ENCODE measurements at places on chromosomes 3 and 15.

- DNase-seq, result no peak
- H3K4me3 ChIP-seq, result peak overlapping the region; percentile 81
- H3K36me3 ChIP-seq, result no peaks in the 10 kb centered on the region
- no peak overlapping the region for H3K27ac ChIP-seq
Measured at GRCh38 chr15:90871139-90871715, 2.8 kb downstream of the FURIN start.

GRCh38 chr3:39814007-39814406 is 4.6 kb downstream of the MYRIP start:
- peaks cover 13% of the 10 kb centered on the region for H3K27me3 ChIP-seq
- peaks cover 14% of the 10 kb centered on the region for H3K4me1 ChIP-seq
- no peak for DNase-seq
- H3K36me3 ChIP-seq, result no peaks in the 10 kb centered on the region
- H3K4me3 ChIP-seq, result no peak overlapping the region

DNA sequence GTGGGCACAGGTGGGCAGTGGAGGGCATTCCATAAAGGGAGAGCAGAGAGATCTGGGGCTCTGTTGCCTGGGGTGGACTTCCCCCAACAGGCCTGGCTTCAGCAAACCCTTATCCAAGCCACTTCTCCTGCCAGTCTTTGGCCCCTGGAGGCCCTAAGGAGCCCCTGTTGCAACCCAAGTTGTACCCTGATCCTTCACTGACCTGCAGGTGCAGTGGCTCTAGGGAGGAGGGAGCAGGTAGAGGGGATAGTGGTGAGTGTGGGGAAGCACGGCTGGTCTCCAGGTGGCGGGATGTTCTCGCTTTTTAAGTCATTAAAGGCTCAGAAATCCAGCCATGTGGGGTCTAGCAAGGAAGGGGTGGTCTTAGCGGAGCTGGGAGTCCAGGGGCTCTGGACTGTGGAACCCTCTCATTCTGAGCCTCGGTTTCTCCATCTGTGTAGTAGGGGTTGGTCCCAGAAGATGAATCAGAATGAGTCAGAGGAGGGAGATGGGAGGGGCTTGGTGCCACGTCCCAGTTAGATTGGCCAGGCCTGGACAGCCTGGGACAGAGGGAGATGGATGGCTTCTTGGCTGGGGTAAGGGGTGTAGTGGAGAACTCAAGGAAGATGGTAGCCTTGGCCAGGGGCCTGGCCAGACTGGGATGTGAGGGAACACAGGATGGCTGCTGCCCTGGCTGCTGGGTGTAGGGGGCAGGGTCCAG is 2.6 kb downstream of the ZBTB47 start:
- peaks cover 23% of the 10 kb centered on the region for H3K27me3 ChIP-seq
- peak overlapping the region; percentile 28 for H3K4me3 ChIP-seq
- DNase-seq, result no peak
- no peaks in the 10 kb centered on the region for H3K36me3 ChIP-seq

- H3K27ac ChIP-seq, result no peak overlapping the region
- no peaks in the 10 kb centered on the region for H3K27me3 ChIP-seq
- no peaks in the 10 kb centered on the region for H3K36me3 ChIP-seq
- H3K4me3 ChIP-seq, result no peak overlapping the region
- DNase-seq, result no peak
Measured at GRCh38 chr3:71896751-71897150, 111.8 kb upstream of the PROK2 start.

GRCh38 chr3:64438812-64439211 is 213.5 kb upstream of the PRICKLE2 start:
- H3K4me1 ChIP-seq, result no peaks in the 10 kb centered on the region
- peaks cover 2% of the 10 kb centered on the region for H3K27me3 ChIP-seq
- H3K36me3 ChIP-seq, result peaks cover 10% of the 10 kb centered on the region

- H3K4me3 ChIP-seq, result no peak overlapping the region
- H3K27me3 ChIP-seq, result no peaks in the 10 kb centered on the region
- H3K36me3 ChIP-seq, result no peaks in the 10 kb centered on the region
- DNase-seq, result no peak
Measured at GRCh38 chr15:39100106-39100660, 480.7 kb upstream of the THBS1 start.

GRCh38 chr15:94991718-94992117 is 760.4 kb downstream of the MCTP2 start:
- no peaks in the 10 kb centered on the region for H3K36me3 ChIP-seq
- no peak overlapping the region for H3K27ac ChIP-seq
- H3K4me1 ChIP-seq, result no peaks in the 10 kb centered on the region
- no peak for DNase-seq
- H3K27me3 ChIP-seq, result no peaks in the 10 kb centered on the region

- H3K27ac ChIP-seq, result no peak overlapping the region
- H3K27me3 ChIP-seq, result peaks cover 2% of the 10 kb centered on the region
- H3K4me3 ChIP-seq, result no peak overlapping the region
- DNase-seq, result no peak
Measured at GRCh38 chr3:51894391-51894790, 8.8 kb downstream of the IQCF1 start.

DNA sequence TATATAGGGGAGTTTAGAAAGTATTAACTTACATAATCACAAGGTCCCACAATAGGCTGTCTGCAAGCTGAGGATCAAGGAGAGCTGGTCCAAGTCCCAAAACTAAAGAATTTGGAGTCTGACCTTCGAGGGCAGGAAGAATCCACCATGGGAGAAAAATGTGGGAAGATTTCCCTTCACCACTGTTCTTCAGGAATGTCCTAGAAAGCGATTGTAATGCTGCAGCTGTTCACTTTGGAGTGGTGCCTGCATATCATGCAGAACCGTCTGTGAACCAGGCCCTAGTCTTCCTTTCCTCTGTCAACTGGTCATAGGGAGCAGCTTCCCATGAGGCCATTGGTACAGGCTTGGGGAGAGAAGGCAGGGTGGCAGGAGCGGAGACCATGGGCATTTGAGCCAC is 497.9 kb upstream of the ARPP21 start:
- no peak overlapping the region for H3K4me3 ChIP-seq
- H3K27me3 ChIP-seq, result no peaks in the 10 kb centered on the region
- peaks cover 1% of the 10 kb centered on the region for H3K4me1 ChIP-seq
- DNase-seq, result no peak

DNA sequence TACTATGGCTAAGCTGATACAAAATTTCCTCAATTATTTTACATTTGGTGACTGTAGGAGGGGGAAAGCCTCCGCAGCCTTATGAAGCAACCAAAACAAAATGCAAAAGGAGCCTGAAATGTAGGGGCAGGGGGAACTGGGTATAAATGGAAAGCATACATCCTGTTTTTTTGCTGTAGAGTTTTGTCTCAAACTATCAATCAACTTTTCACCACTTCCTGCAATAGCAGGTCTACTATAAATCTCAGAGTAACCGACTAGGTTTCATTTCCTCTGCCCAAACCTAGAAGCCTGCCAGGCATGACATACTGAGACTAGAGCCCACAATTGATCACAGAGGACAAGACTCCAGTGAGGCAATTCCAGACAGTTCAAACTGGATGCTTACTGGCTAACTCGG is 91.3 kb downstream of the SHQ1 start:
- H3K36me3 ChIP-seq, result no peaks in the 10 kb centered on the region
- H3K4me1 ChIP-seq, result no peaks in the 10 kb centered on the region
- no peak for DNase-seq
- H3K27ac ChIP-seq, result no peak overlapping the region
- no peak overlapping the region for H3K4me3 ChIP-seq
- H3K27me3 ChIP-seq, result no peaks in the 10 kb centered on the region

GRCh38 chr3:122886946-122887345 is 92.1 kb downstream of the SLC49A4 start:
- H3K27ac ChIP-seq, result no peak overlapping the region
- H3K4me1 ChIP-seq, result peaks cover 28% of the 10 kb centered on the region
- H3K4me3 ChIP-seq, result no peak overlapping the region
- H3K27me3 ChIP-seq, result no peaks in the 10 kb centered on the region

DNA sequence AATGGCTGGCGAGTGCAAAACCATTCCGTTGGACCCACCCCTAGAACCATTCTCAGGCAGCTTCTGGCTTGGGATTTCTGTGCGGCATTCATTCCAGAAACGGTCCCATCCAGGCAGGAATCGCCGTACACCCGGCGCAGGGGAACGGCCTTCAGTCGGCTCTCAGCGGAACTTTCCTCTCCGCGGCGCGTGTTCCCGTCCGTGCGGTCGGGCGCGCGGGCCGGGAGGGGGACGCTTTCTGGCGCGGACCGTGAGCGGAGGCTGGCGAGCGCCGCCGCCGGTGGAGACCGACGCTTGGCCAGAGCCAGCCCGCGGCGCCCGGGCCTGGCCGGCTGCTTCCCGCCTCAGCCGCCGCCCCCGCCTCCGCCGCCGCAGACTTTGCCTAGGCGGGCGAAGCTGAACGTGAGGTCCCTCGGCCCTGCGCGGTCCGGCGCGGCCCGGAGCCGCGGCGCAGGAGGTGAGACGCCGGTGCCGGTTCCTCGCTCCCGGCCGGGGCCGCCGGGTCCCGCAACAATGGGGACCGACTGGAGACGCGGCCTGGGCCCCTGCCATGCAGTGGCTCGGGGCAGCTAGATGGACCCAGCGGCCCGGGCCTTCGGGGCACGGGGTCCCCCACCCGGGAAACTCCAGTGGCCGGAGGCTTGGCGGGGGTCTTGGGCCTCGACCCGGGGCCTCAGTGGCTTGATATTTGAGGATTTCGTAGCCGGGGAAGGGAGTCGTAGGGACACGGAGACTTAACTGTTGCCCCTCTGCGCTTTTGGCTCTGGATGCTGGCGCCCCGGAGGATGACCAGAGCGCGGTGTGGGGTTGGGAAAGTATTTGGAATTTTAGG is at the start of gene RAD54L2:
Gene RAD54L2 (plus strand): TSS at position 261 of the 832 bp plus-strand sequence. CDS start 51,702 bp downstream, outside the sequence.
- peaks cover 9% of the 10 kb centered on the region for H3K27me3 ChIP-seq
- peak; percentile 91 for DNase-seq
- H3K4me3 ChIP-seq, result peak within 1 kb of the TSS; percentile 94
- no peaks in the 10 kb centered on the region for H3K36me3 ChIP-seq
- H3K27ac ChIP-seq, result peak within 1 kb of the TSS; percentile 86
- H3K4me1 ChIP-seq, result peaks cover 9% of the 10 kb centered on the region

GRCh38 chr3:27573780-27574437 is 89.7 kb upstream of the SLC4A7 start:
- no peaks in the 10 kb centered on the region for H3K36me3 ChIP-seq
- no peak for DNase-seq
- no peak overlapping the region for H3K4me3 ChIP-seq
- peaks cover 2% of the 10 kb centered on the region for H3K4me1 ChIP-seq

- no peak for DNase-seq
- H3K27me3 ChIP-seq, result no peaks in the 10 kb centered on the region
- H3K4me1 ChIP-seq, result no peaks in the 10 kb centered on the region
- no peak overlapping the region for H3K27ac ChIP-seq
Measured at GRCh38 chr3:155938409-155938808, 68.0 kb downstream of the GMPS start.

GRCh38 chr15:70038730-70039392 is 58.9 kb downstream of the TLE3 start:
- no peak for DNase-seq
- peaks cover 4% of the 10 kb centered on the region for H3K36me3 ChIP-seq

GRCh38 chr3:124385996-124386395 is 344.3 kb upstream of the UMPS start:
- H3K4me3 ChIP-seq, result no peak overlapping the region
- H3K27me3 ChIP-seq, result peaks cover 7% of the 10 kb centered on the region
- H3K27ac ChIP-seq, result no peak overlapping the region
- peaks cover 39% of the 10 kb centered on the region for H3K4me1 ChIP-seq

DNA sequence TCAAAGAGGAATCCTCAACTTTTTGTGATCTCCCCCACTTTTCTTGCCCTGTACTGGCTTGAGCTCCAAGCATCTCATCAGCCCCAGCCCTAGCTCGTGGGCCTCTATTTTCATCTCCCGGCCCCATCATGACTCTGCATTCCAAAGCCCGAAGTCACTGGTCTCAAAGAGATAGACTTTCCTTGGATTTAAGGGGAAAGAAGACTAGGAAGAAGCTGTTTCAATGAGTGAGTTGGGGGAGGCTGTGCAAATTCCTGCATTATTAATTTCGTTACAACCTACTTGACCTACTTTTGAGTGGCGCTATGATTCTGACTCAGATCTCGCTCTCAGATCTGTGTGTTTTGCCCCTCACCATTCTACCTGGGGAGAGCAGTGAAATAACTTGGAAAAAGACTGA is 266.6 kb upstream of the TBL1XR1 start:
- no peaks in the 10 kb centered on the region for H3K27me3 ChIP-seq
- no peak for DNase-seq
- no peaks in the 10 kb centered on the region for H3K36me3 ChIP-seq
- H3K27ac ChIP-seq, result no peak overlapping the region
- H3K4me3 ChIP-seq, result no peak overlapping the region
- peaks cover 4% of the 10 kb centered on the region for H3K4me1 ChIP-seq

DNA sequence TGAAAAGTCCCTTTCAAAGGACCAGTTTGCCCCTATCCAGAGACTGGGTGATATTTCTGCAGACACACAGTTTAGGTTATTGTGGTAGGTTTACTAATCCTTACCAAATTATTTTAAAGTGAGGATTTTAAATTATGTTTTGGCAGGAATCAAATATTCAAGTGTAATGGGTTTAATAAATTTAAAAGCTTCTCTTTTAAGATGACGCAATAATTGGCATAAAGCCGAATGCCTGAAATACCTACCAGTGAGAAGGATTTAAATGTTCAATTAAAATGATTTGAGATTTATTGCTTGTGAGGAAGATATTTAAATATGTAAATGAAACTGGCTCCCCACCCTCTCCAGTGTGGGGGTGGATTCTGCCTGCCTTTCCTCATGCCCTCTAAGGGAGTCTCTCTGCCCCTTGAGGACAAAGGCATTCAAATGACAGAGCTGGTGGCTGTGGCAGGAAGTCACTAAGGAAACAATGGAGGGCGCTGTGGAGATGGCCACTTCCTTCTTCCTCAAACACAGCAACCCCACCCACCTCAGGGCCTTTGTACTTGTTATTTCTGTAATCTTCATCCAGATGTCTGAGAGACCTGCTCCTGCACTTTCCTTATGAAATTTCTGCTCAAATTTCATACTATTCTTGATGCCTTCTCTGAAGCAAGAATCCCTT is 131.7 kb downstream of the TNIK start:
- H3K36me3 ChIP-seq, result no peaks in the 10 kb centered on the region
- no peak for DNase-seq
- no peak overlapping the region for H3K27ac ChIP-seq
- no peaks in the 10 kb centered on the region for H3K27me3 ChIP-seq
- H3K4me3 ChIP-seq, result no peak overlapping the region

- no peaks in the 10 kb centered on the region for H3K36me3 ChIP-seq
- H3K27ac ChIP-seq, result no peak overlapping the region
- no peak overlapping the region for H3K4me3 ChIP-seq
- peaks cover 9% of the 10 kb centered on the region for H3K4me1 ChIP-seq
- H3K27me3 ChIP-seq, result peaks cover 29% of the 10 kb centered on the region
- no peak for DNase-seq
Measured at GRCh38 chr3:134376385-134376765, 2.1 kb upstream of the AMOTL2 start.

DNA sequence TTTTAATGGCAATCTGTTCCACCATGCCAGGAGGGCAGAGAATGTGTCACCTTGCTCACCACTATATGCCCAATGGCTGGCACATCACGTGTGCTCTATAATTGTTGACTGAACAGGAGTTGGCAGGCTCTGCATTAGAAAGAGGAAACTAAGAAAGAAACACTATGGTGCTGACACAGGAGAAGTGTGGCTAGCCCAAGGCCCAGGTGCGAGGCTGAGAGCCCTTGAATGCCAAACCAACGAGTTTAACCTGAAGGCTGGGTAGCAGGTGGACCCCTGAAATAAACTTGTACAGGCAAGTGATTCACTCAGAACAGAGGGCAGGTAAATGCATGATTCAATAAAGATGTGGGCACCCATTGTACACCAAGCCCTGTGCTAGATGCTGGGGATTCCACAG is 2.4 kb downstream of the CHCHD4 start:
- H3K27ac ChIP-seq, result no peak overlapping the region
- H3K36me3 ChIP-seq, result peaks cover 7% of the 10 kb centered on the region
- peaks cover 7% of the 10 kb centered on the region for H3K4me1 ChIP-seq
- H3K27me3 ChIP-seq, result peaks cover 3% of the 10 kb centered on the region
- no peak for DNase-seq

Data from glutamatergic neuron (in vitro differentiated cells).